Activated CD4-positive, CD25-positive, alpha-beta regulatory T cell treated with anti-CD3 and anti-CD28 coated beads, Interleukin-2, amount 50 U/mL, for 24 hours (primary cell): ENCODE measurements at places on chromosomes 11 and 22.

DNA sequence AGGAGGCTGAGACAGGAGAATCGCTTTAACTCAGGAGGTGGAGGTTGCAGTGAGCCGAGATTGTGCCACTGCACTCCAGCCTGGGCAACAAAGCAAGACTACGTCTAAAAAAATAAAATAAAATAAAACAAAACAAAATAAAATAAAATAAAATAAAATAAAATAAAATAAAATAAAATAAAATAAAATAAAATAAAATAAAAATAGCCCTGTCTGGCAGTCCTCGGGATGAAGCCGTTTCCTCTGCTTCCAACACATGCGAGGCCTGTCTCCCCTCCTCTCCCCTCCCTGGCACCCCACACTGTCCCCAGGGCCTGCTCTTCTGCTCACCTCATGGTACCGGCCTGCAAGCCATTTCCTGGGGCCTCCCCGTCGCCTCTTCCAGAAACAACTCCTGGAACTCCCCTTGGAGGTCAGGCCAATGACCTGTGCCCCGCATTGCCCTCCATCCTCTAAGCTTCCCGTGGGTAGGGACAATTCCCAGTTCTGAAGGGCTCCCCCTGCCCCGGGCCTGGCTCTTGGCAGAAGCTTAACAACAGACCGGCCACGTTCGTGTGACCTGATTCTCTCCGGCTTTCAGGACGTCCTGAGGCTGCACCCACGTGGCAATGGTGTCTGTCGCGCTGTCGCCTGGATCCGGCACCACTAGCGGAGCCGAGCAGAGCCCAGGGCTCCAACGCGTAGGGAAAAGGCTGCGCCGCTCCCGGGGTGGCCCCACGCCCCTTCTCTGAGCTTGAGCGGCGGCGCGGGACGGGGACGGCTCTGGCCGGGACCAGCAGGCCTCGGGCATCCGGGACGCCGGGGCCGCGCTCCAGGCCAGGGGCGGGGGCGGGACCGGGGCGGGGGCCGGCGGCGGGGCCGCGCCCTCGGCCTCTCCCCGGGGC, 456 bp upstream of the PARVB start:
- ATAC-seq = peak; percentile 52

GRCh38 chr11:128965485-128965884, 22.8 kb upstream of the TP53AIP1 start:
- ATAC-seq = peak; percentile 56

DNA sequence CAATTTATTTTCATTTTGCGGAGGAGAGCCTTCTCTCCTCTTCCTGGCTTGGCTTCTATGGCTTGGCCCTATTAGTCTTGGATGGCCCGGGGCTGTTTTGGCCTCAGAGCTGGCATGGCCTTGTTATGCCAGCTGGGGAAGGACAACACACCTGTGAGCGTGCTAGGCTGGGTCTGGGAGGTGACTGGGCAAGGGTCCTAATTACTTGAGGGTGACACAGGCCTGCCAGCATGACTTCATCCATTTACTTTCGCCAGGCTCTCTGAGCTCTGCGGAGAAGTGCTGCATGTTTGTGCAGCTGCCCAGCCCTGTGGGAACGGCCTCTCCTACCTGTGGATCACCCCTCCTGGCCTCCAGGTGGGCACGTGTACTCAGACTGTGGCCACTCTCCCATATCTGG, 153.6 kb downstream of the SNX19 start:
- ATAC-seq = no peak

GRCh38 chr22:17920145-17920605, 104.2 kb downstream of the MICAL3 start:
- no peak for ATAC-seq

- ATAC-seq = no peak
Measured at GRCh38 chr11:46277622-46278386, at the start of gene CREB3L1. Gene CREB3L1 (plus strand): TSS chr11:46277662. CDS start chr11:46278112, 450 bp downstream.

- no peak for ATAC-seq
Measured at GRCh38 chr11:1006762-1007161, 29.8 kb downstream of the MUC6 start.

DNA sequence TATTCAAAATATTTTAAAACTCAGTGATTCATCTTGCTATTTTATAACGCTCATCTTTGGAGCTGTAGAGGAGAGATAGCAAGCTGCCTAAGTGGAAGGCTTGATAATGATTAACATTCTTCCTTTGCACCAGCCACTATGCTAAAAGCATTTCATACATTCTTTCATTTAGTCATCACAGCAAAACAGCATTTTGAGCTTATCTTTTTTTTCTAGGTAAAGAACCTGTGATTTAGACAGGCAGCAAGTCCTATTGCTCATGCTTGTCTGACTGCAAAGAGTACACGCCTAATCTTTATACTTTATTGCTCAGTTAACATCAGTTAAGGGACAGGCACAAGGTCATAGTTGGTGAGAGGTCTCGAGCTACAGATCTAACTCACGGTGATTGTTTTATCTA, 713.1 kb upstream of the ARHGAP42 start:
- no peak for ATAC-seq

- ATAC-seq = no peak
Measured at GRCh38 chr11:44568331-44568657, 2.8 kb downstream of the CD82 start.

- peak; percentile 20 for ATAC-seq
Measured at GRCh38 chr11:833114-833791, 501 bp downstream of the CD151 start.

DNA sequence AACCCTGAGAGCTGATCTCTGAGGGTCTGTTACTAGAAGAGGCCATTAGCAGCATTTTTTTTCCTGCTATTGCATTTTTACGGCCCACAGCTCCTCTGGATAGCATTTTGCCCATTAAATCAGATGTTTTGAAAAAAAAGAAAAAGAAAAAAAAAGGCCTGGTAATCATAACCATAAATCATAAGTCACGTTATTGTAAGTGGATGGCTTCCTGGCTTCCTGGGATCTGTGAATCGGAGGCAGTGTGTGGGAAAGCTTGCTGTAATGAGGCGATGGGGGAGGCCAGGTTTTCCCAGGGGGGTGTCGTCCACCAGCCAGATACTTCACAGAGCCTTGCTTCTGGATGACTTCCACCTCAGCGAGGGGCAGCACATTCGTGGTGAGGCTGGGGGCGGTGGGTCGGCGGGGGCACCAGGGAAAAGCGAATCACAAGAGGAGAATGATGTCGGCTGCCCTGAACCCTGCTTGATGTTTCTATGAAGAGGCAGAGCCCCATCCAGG, 106.5 kb upstream of the SYT13 start:
- ATAC-seq = no peak

DNA sequence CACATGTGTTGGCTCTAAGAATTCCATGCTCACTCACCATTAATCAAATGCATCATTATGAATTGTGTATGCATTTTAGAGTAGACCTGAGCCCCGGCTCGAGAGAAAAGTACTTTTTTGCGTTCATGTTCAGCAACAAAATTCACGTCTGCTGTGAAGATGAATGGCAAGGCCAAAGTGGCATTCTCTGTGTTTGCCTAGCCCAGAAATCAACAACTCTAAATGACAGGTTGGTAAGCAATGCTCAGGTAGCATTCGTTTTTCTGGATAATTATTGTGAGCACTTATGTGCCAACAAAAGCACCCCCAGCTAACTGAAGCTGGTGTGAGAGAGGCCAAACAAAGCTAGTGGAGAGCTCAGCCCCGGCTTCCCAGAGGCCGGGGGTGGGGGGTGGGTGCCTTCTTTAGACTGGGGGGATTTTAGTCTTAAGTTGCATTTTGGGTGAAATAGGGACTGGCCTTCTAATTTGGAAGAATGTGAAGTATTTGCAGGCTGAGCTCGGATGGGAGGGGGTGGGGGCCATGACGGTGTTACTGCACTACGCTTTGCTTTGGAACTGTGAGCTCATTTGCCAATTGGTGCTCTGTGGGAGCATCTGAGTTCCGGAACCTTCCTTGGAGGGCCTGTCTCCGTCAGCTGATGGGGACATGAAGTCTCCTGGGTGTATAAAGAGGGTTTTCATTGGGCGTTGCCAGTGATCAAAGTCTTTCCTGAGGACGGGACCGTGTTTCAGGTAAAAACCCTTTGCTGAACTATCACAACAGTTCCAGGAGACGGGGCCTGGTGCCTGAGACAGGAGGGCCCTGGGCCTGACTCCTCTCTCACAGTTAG, 29.0 kb upstream of the ALX4 start:
- no peak for ATAC-seq

GRCh38 chr11:128618603-128619002, 31.2 kb upstream of the ETS1 start:
- no peak for ATAC-seq

GRCh38 chr11:692824-693414, 2.1 kb downstream of the DEAF1 start:
- ATAC-seq = no peak

DNA sequence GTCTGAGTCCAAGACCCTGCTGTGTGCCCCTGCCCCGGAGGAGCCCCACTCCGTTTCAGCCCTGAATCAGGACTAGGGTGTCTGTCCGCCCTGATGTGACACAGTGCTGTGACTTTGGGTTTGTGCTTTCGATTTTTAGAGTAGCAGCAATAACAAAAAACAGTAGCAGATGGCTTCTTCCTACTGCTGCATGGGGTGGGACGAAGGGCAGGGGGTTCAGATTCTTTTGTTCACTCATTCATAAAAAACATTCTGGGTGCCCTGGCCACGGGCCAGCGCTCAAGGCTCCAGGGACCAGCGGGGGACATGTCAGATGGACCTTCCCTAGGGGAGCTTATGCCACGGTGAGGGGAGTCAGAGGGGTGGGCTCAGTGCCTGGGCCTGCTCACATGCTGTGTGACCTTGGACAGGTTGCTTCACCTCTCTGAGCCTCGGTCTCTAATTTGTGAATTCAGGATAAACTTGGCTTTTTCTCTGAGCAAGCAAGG, 24.6 kb upstream of the PRR5 start:
- ATAC-seq = peak; percentile 37

- no peak for ATAC-seq
Measured at GRCh38 chr11:65851811-65852507, 6.0 kb downstream of the CFL1 start.

DNA sequence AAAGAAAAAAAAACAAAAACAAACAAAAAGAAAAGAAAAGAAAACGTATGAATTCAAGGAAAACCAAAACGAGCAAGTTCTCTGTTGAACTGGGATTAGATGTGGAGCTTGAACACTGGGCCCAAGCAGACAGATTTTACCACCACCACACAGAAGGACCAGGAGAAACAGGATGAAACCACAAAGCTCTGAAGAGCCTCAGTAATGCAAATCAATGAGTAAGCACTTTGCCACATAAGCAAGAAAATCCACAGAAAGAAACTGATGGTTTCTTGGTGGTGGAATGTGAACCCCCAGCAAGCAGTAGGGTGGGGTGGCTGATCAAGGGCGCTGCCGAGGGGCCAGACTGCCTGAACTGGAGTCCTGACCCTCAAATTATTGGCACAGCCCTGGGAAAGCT, 50.9 kb upstream of the NFRKB start:
- ATAC-seq = no peak

GRCh38 chr22:46240907-46241306, 9.2 kb downstream of the CDPF1 start:
- ATAC-seq = no peak

DNA sequence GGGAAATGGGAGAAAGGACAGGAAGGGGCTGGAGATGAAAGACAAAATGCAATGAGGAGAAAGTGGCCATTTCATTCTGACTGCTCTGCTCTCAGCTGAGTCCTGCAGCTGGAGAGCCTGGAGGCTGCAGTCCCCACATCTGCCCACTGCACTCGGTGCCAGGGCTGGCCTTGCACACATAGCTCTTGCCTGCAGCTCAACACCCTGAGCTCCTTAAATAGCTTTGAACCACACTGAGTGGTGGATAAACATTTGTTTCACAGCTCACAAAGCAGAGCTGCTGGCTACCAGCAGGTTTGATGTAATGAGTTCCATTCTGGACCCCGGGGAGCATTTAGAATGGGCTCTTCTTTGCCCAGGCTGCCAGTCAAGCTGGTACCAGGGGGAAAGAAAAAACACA, 426.1 kb upstream of the CADM1 start:
- ATAC-seq = no peak

- no peak for ATAC-seq
Measured at GRCh38 chr22:47110817-47111443, 348.5 kb downstream of the TBC1D22A start.

GRCh38 chr11:9982127-9982795, 311.8 kb downstream of the SBF2 start:
- no peak for ATAC-seq

DNA sequence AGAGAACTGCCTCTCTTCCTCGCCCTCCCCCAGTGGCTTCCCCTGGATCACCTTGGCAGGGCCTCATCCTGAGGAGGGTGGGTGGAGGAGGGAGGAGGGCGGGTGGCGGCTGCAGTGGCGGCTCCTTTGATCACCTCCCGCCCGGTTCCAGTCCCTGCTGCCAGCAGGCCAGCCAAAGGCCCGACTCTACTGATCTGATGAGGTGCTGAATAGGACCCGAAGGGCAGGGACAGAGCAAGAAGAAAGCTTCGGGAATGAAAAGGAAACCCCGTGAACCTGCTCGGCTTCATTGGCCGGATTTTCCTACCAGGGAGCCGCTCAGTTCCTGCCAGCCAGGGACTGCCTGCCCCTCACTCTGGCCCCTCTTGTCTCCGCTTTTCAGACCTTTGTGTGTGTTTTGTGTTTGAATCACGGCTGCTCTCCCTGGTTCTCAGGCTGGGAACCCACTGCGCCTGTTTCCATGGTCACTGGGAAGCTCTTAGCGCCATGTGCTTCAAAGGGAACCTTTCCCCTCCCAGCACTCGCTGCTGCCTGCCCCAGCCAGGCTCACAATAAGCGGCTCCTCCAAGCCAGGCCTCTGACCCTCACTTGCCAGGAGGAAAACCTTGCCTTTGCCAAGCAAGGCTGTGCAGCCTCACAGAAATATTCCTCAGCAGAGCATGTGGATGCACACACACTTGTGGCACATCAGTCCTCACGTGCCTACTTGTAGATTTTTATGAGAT, 56.8 kb downstream of the C22orf31 start:
- ATAC-seq = no peak

GRCh38 chr22:29574762-29575450, 6.0 kb downstream of the NIPSNAP1 start:
- no peak for ATAC-seq
